Iris pigment epithelial cell (primary cell): ENCODE measurements at places on chromosomes 1 and 21.

DNA sequence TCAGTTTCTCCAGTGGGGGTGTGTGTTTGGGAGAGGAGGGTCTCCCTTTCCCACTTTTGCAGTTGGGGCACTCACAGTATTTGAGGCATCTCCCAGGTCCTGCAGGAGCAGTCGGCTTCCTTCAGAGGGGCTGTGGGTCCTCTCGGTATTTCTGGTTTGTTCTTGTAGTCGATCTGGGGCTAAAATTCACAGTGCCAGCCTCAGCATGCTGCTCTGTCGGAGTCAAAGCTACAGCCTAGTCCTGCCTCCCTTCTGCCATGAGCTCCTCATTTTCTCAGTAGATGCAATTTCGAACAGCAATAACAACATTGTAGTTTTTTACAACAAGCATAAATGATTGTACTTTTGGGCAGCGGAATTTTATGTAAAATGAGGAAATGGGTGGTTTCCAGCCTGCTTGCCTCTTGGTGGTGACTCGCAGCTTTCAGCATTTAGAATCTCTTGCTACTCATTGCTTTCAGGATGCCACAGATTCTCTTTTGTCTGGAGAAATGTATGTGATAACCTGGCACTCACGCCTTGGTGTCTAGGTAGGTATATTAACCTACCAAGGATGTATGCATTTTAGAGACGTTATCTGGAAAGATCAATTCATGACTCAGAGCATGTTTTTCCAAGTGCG lies 82.4 kb upstream of the C21orf91 start:
- DNase-seq, result peak; percentile 6

DNA sequence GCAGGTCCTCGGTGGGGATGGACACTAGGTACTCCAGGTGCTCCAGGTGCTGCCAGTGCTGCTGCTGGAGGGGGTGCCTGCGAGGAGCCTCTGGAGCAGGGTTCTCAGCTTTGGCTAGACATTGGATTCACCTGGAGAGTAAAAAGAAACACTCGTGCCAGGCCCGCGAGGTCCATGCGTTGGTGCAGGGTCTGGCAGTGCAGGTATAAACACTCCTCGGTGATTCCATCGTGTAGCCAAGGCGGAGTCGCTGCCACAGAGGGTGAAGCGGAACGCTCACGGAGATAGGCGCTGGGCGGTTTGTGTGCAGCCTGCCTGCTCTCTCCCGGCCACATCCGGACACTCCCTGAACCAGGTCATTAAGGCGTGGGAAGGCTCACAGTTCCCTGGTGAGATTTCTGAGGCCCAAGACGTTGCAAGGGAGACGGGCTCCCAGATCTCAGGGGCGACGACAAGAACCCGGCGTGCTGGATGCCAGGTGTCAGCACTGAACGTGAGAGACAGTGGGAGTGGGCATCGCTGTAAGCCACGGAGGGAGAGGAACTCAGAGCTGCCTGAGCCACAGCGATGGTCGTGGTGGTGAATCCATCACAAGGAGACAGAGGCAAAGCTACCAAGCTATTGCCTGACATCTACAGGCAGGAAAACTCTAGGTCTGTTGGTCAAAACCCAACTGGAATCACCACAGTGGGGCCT lies 17.2 kb upstream of the SUMO3 start:
- no peak for DNase-seq

DNA sequence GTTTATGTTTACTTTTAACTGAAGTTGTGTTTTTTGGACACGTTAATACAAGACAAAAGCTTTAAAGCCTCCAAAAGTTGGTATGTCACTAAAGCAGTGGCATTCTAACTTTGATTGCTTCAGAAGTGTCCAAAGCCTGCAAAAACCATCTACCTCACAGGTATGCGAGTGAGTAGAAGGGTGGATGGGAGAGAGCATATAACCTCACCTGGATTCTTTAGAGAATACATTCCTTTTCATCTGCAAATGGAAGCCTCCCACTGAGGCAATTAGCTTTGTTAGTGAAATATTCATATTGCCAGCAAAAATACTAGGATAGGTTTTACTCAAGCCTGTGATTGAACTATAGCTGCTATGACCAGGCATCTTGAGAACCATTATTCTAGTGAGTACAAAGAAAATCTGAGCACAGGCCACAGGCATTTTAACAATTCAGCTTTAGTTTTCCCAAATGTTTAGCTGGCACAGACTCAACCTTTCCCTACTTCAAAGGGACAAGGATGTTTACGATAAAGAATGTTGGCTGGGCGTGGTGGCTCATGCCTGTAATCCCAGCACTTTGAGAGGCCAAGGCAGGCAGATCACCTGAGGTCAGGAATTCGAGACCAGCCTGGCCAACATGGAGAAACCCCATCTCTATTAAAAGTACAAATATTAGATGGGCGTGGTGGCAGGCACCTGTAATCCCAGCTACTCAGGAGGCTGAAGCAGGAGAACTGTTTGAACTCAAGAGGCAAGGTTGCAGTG lies 39.7 kb downstream of the MAP3K21 start:
- peak; percentile 15 for DNase-seq

GRCh38 chr1:32724678-32725614 lies 22.4 kb upstream of the SYNC start:
- peak; percentile 90 for DNase-seq

DNA sequence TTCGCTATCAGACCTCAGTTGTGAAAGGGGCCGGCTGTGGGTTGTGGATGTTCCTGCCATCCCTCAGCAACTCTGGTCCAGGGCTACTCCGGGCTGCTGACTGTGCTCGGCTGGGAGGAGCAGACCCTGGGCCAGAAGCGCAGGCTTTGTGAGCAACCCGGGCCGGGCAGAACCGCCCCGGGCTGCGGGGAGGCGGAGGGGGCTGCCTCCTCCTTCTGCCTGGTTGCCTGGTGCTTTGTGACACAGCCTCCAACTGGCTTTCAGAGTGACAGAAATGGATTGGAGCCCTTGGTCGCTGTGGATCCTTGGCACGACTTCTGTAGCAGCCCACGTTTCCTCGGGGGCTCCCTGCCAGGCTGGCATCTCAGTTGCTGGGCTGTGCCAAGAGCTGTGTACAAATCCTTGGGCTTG lies 10.0 kb downstream of the DRAXIN start:
- DNase-seq, result no peak

DNA sequence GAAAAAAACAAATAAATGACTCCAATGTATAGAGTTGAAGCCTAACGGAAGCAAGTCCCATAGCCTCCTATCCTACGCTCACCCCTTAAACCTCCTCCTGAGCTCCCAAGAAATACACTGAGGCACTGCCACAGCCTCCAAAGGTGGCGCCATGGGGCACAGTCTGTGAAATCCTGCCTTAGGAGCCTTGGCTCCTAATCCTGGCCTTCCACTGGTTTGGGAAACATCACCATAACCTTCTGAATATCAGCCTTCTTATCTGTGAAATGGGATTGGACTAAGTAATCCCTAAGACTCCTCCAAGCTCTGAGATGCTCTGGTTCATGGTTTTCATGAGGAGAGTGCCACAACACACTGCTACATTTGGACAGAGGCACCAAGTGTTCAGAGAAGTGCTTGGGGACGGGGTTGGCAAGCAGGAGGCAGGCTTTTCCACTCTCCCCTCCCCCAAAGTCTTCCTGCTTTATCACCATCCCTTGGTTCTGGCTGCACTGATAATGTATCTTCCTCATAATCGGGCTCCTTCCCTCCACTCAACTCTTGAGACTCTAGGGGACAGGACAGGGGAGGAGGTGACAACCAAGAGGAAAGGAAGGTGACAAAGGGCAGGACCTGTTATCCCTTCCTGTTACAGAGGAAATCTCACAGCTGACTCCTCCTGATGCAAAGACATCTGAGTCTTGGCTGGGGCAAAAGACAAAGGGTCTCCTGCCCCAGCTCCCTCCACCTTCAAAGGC lies 2.7 kb downstream of the SLAMF7 start:
- no peak for DNase-seq

DNA sequence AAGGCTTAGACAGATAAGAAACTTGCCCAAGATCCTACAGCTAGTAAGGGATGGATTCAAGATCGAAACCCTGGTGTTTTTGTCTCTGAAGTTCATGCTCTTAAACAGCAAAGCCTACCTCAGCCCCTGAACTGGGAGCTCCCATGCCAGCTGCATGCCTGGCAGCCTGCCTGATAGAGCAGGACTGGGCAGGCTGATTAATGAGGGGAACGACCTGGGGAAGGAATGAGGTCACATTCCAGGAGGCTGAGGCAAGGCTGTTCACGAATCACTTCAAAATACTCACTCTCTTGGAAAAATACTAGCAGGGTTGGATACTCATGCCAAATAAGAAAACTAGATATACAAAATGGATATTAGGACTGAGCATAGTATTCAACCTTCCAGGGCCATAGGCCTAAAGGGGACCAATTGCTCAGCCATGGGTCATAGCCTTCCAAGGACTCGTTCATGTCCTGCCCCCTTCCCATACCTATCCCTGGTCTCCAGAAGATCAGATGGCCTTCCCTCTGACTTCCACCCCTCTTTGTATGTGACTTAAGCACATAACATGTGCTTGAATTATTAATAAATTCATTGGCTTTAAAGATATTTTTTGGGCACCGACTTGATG lies 15.6 kb upstream of the TACSTD2 start:
- DNase-seq, result peak; percentile 89
